ENCODE measurements at places on chromosomes 7 and 10.
A peak's percentile ranks its signal among the peaks of the same experiment; 100 is the strongest.

- DNase-seq: no peak
These were observed 316.1 kb upstream of the ZMIZ1 start for GRCh38 chr10:78752708-78753107.

DNA sequence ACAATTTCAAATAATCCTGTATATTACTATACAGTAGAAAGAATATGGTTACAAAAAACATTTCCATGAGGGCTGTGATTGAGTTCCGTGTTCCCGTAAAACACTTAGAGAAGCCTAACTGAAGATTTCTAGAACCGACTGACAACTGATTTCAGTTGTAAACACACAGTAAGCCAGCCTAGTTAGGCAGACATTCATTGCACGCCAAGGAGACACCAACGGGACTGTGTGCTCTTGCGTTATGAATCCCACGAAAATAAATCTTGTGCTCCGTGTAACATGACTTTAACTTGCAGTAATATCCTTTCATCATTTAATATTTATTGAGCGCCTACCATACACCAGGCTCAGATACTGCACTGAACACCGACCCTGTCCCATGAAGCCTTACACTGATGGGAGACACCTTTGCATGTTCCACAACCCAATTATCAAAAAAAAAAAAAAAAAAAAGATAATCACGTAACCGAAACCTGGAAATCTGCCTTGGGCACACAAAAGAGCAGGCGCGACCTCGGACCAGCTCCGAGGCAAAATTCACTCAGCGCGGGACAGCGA lies 420 bp upstream of the KLHL7 start:
- no peak for DNase-seq

DNA sequence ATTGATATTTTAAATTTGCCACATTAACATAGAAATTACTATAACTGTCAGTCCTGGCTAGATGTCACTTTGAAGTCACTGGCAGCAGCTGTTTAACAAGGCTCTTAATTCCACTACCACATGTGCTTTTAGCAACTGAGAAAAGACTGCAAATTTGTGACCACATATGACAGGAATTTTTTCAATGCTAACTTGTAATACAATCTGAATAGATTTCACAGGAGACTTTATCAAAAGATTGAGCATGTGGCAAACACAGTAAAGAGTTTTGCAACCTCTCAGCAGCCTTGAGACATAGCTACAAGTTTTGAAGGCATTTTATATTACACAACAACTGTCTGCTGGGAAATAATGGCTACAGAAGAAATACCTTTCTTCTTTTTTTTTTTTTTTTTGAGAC lies 73.0 kb downstream of the MICU1 start:
- DNase-seq: no peak

GRCh38 chr7:30660331-30661255 lies 21.7 kb downstream of the CRHR2 start:
- no peak for DNase-seq

GRCh38 chr7:40715053-40715430 lies 580.2 kb downstream of the SUGCT start:
- no peak for DNase-seq

DNA sequence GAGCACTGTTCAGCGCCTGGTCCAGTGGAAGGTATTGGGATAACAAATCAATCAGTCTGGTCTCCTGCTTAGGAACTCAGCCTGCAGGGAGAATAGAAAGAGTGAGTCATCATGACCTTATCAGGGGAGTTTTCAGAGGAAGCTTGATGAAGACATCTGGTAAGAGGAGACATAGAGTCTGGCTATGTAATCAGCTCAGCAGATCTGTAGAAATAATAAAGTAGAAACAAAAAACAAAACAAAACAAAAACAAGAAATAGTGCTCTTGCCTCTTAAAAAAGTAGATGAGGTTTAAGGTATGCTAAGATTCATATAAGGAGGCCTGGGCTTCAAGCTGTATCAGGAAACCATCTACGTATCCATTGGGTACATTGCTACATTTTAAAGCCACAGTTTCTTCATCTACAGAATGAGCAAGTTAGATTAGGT lies 14.4 kb downstream of the TAS2R41 start:
- no peak for DNase-seq

DNA sequence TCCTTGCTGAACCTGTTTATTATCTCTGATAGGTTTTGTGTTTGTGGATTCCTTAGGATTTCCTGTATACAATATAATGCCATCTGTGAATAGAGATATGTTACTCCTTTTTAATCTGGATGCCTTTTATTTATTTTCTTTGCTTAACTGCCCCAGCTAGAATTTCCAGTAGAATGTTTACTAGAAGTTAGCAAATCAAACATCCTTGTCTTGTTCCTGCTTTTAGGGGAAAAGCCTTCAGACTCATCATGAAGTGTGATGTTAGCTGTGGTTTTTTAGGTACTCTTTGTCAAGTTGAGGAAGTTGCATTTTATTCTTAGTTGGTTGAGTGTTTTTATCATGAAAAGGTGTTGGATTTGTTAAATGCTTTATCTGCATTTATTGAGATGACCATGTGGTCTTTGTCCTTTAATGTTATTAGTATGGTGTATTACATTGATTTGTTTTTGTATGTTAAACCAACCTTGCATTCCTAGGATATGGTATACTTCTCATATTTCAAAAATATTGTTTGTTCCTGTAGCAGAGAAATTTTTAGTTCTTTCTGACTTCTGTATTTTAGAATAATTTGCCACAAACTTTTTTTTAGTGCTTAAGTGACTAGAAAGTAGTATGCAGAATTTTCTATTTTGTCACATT lies 24.3 kb downstream of the PPP2R2D start:
- no peak for DNase-seq

DNA sequence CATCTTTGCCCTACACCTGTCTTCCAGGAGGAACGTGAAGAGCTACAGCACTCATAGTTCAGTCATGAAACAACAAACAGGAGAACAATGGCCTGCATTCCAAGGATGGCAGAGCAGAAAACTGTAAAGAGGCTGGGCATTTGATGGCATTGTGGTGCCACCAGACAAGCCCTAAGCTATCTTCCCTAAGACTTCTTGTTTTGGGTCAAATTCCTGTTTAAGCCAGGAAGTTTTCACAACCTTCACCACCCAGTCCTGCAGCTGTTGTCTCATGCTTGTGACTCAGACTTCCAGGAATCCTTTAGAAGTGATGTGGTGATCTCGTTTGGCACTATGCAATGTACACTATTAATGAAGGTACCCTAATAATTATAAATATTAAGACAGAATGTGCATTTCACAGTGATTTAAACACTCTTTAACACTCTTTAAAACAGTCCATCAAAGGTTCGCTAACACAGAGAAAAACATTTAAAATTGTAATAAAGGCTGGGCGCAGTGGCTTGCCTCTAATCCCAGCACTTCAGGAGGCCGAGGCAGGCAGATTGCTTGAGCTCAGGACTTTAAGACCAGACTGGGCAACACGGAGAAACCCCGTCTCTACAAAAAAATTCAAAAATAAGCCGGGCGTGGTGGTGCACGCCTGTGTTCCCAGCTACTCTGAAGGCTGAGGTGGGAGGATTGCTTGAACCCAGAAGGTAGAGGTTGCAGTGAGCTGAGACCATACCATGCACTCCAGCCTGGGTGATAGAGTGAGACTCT lies 2.7 kb upstream of the HERPUD2 start:
- DNase-seq: no peak

DNA sequence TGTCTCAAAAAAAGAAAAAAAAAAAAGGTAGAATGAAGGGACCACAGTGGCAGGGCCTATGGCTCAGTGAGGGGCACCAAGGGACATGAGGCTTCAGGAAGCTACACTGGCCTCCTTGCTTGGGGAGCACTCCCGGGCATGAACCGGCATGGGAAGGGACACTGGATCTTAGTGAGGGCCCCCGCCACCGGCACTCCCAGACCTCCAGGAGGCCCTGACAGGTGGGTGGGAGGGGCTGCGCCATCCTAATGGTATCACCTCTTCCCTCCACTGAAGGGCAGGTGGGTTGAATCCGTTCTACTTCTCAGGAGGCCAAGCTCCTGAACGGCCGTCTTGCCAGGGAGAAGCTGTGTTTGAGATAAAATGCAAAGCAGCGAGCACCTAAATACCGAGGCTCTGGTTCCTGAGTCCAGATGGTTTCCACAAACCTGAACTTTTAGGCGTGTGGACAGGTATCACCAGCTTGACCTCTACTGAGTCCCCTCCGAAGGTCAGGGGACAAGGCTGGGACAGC lies 69.8 kb downstream of the C10orf143 start:
- no peak for DNase-seq

GRCh38 chr10:74530981-74531380 lies 295.4 kb upstream of the KAT6B start:
- no peak for DNase-seq

DNA sequence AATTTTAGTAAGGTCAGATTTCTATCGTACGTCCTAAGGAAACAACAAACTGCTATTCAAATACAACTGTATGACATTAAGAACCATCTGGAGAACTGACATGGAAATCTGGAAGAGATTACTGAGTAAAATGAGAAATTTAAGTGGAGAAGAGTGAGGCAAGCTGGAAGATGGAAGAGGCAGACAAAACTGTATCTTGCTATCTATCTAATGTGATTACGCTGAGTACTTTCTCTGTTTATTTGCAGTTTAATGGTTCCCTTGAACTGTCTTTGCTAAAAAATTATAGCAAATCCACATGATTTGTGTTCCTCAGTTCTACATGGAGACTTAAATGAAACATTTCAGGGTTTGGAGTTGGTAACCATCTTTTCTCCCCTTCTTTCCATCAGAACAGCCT lies 927.1 kb upstream of the MBL2 start:
- no peak for DNase-seq

DNA sequence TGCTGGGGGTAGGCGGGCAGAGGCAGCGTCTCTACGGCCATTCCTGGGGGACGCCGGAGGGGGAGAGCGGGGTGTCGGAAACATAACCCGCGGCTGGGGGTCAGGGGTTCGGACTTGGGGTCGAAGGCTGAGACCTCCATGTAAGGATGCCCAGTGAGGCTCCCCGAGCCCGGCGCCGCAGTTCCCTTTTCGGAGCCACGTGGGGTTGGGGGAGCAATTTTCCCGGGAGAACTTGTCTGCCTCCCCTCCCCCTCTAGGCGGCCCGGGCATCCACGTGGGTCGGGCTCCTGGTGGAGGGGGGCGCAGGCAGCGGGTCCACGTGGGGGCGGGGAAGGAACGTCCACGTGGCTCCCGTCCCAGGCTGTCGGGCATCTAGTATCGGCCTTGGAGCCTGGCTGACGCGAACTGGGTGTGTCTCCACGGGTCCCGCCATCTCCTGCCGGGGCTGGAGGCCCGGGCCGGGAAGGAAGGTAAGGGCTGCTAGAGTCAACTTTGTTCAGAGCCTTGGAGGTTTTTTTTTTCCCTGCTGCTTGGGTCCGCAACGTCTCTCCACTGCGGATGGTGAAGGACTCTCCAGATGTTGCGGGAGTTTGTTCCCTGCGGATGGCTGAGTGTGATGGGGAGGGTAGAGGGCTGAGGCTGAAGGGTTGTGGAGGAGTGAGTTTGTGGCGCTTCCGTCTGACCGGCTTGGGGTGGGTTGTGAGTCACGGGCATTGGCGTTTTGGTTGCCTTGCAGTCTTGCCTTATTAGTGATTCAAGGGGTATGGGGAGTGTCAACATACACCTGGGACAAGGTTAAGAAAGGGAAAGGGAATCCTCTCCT lies 744 bp downstream of the PPRC1 start:
- peak; percentile 38 for DNase-seq

- DNase-seq: no peak
These were observed 22.4 kb upstream of the CDC14C start for GRCh38 chr7:48901966-48902365.

- DNase-seq: no peak
These were observed 201.7 kb upstream of the FOXP2 start for GRCh38 chr7:114212721-114213429.

All from activated T-helper 1 cell treated with anti-CD3 and anti-CD28 coated beads, Interleukin-2, amount 50 U/mL, for 16 hours (primary cell).